ENCODE measurements at places on chromosomes 1 and 21.

DNA sequence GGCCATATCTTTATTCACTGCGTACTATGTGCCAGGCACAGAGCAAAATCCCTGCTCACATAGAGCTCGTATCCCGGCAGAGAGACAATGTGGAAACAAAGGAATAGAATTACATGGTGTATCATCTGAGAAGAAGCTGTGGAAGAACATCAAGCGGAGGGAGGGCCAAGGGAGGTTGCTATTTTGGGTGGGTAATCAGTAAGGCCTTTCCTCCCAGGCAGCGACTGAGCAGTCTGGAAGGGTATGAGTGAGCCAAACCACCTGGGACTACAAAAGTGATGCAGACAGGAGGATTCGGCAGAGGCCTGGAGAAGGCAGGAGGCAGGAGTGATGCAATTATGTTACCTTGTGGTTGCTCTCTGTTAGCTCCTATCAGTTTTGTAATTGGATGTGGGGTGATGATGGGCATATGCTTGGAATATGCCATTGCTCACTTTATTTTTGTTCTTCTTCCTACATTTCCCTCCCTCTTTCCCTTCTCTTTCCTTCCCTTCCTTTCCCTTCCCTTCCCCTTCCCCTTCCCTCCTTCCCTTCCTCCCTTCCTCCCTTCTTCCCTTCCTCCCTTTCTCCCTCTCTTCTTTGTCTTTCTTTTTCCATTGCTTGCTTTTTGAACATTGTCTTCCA, 172.9 kb downstream of the DISC1 start:
- DNase-seq = no peak

GRCh38 chr21:31443736-31444521, 99.9 kb upstream of the TIAM1 start:
- DNase-seq = no peak

- DNase-seq = no peak
Observed at GRCh38 chr1:26951821-26952497, 8.3 kb downstream of the KDF1 start.

- DNase-seq = no peak
Observed at GRCh38 chr1:65180977-65181376, 33.0 kb downstream of the AK4 start.

DNA sequence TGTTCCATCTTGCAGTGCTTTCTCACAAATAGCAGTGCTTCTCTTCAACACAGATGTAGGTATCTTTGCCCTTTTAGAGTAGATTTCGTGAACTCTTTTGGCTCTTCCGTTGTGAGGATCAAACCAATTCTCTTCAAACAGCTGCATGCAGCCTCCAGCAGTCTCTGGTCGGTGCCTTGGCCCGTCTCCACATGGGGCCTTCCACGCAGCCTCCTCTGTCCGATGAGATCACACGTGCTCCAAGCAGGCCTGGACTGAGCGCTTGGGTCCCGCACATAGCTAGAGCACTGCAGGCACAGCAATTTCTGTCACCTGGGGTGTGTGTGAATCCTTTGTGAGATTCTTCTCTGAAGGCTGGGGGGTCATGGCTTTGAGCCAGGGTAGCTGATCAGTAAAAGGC, 82.8 kb upstream of the KCNE2 start:
- DNase-seq = no peak

- DNase-seq = peak; percentile 25
Observed at GRCh38 chr1:232880354-232880753, 70.1 kb upstream of the NTPCR start.

- DNase-seq = no peak
Observed at GRCh38 chr1:15197591-15198447, 44.3 kb downstream of the TMEM51 start.

DNA sequence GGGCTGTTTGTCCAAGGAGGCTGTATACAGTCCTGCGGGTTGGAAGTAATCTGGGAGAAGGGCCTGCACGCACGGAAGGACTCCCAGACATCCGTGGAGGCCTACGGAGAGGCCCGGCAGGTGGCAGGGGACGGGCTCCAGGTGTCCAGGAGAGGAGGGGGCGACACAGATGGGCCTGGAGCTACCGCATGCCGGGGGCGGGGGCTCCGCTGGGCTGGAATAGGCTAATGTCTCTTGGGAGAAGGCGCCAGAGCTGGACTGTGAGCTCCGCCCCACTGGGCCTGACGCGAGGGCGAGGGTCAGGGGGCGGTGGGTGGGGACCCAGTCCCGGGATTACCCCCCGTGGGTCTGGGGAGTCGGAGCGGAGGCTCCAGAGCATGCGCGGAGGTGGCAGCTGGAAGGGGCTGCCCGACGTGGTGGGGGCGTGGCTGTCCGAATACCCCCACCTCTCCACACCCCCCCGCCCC, 659 bp downstream of the AGO1 start:
- peak; percentile 67 for DNase-seq

GRCh38 chr1:9606948-9607347, 18.2 kb downstream of the TMEM201 start:
- no peak for DNase-seq

DNA sequence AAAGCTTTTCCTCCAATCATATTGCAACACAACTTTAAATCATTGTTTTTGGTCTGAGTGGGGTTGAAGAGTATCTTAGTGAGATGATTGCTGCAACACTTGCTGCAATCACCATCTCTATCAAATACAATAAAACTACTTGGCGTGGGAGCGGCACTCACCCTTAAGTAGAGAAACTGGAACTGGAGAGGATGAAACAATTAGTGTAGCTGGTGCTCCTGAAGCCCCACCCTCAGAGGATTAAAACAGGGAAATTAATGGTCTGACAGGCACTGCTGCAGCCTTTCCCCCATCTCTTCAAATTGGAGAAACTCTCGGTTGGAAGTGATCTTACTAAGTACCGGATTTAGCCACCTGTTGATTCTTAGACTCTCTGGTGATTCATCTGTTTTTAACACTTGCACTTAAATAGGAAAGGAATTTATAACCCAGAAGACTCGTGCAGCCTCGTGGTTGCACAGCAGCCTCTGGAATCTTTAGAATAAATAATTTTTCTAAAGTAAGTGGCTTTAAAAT, 80.5 kb upstream of the KIF26B start:
- DNase-seq = no peak

DNA sequence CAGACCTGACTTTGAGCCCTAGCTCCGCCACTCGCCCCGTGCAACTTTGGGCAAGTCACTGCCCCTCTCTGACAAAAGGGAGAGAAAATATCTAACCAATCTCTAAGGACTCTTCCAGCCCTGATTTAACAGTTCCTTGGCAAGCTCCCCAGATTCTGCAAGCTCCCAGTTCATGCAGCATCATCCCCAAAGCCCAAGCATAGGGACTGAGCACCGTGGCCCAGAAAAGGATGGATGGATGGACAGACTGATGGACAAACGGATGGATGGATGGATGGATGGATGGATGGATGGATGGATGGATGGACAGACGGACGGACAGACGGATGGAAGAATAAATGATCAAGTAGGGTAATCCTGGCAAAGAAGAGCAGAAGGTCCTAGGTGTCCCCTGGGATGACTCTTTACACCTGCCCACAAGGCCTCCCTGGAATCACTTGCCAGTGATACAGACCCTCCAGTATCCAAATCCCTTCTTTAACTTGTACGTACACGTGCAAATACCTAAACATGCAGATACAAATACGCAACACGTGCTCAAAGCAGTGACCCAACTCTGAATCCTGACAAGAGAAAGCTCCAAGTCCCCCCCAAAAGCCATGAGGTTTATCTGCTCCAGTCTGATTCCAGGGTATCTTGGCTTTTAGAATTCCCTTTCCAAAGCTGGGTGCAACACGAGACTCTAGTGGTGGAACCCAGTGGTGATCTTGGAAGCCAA, 16.0 kb downstream of the IFFO2 start:
- DNase-seq = no peak

GRCh38 chr1:164764333-164764732, 205.3 kb downstream of the PBX1 start:
- DNase-seq = no peak

- peak; percentile 68 for DNase-seq
Observed at GRCh38 chr1:192575499-192576189, at the start of gene RGS1. Gene RGS1, plus strand, starts transcription at chr1:192575773. Its CDS starts 20 bp downstream, at chr1:192575793.
